G401 (cell line): ENCODE measurements at places on chromosomes 16 and 17.

DNA sequence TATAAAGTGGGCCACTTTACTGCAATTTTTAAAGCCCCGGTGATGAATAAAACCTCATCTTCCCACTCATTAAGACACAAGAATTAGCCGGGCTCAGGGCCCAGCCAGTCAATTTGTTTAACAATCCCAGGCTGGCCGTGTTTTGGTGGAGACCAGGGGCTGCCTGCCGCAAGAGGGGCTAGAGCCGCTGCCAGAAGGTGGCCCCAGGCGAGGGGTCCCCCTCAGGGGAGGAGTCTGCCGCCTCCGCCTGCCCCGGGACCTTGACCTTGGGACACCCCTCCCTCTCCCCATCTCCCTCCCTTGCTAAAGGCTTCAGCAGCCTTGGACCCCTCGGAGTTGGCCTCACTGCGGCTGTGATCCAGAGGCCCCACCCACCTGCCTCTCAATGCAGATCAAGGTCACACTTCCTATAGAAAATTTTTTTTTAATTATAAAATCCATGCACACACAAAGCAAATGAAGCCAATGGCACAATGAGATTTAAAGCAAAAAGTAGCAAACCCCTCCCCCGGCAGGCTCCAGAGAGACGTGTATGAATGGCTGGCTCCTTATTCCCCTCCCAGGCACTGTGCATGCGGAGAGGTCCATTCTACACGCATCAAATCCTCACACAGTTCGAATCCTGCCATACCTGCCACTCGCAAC is 23.0 kb upstream of the SLC38A10 start:
- no peak for DNase-seq

DNA sequence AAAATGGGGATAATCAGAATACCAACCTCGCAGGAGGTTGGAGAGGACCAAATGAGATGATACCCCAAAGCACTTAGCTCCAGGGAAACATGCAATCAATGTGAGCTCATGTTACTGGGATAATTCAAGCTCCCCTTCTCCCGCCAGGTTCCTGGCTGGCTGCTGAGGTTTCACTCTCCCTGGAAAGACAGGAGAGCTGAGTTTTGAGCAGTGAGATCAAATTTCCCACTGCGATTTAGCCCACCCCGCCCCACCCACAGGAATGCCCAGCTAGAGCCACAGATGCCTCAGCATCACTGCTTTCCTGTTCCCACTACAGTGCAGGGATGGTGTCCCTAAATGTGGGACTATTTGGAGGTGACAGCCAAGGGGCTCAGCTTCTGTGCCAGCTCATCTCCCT is 56.7 kb downstream of the ZNF423 start:
- no peak for DNase-seq

DNA sequence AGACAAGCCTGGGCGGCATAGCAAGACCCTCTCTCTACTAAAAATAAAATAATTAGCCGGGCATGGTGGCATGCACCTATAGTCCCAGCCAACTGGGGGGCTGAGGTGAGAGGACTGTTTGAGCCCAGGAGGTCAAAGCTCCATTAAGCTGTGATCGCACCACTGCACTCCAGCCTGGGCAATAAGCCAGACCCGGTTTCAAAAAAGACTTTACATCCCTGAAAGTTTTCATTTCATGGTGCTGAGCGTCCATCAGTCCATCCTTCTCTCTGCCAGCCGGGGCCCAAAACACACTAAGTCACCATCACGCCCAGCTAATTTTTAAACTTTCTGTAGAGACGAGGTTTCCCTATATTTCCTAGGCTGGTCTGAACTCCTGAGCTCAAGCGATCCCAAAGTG is 10.6 kb downstream of the RAB40B start:
- no peak for DNase-seq

- no peak for DNase-seq
These were observed 16.3 kb upstream of the MAP3K14 start for GRCh38 chr17:45332989-45333701.

DNA sequence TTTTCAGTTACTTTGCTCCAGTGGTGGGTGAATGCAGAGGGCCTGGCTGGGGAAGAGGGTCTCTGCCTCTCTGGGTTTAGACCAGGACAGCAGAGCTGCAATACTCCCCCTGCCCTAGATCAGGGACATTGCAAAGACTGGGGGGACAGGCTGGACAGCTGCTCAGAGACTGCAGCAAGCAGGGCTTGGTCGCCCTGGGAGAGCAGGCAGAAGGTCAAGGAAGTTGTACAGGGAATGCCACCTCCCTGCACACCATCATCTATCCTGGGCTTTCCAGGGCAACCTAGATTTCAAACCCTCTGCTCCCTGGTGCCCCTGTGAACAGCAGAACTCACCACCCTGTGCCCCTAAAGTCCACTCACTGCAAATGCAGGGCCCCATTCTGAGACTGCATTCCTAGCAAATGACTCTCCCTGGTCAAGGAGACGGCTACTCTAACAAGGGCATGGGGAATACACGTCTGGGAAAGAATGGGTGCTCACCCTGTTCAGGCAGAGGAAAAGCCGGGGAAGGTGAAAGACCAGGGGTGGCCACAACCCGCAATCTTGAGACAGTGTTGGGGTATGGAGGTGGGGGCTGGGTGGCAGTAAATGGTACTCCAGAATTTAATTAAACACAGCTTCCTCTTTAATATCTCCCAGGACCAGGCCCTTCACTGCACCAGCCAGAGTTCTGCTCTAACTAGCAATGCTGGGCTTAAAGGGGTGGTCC is 1.0 kb downstream of the KIFC3 start:
- DNase-seq: no peak

DNA sequence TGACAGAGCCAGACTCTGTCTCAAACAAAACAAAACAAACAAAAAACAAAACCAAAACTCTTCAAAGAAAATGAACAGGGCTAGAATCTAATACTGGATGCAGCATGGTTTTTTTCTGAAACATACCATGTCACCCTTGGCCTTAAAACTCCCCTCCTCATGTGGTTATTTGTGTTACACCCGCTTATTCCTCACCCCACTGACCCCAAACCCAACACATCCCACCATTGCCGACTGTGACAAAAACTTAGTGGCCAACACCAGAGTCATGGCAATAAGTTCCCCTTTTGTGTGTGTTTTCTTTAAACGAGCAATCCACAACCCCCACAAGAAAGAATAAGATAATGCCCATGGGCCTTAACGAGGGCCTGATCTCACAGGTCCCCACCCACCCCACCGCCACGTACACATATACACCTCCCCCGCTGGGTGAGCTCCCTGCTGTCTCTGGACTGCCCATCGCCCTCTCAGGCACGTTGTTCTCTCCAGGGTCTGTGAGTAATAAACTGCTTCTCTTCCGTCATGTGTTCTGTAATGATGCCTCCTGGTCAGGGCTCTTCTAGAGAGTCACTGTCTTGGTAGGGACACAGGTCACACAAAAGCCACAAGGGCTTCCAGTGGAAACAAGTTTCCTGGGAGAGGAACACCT is 16.8 kb upstream of the ENGASE start:
- DNase-seq: no peak

GRCh38 chr17:16325964-16326363 is 27.3 kb downstream of the CENPV start:
- DNase-seq: no peak

- DNase-seq: no peak
These were observed 59.0 kb downstream of the LMF1 start for GRCh38 chr16:911604-912321.

DNA sequence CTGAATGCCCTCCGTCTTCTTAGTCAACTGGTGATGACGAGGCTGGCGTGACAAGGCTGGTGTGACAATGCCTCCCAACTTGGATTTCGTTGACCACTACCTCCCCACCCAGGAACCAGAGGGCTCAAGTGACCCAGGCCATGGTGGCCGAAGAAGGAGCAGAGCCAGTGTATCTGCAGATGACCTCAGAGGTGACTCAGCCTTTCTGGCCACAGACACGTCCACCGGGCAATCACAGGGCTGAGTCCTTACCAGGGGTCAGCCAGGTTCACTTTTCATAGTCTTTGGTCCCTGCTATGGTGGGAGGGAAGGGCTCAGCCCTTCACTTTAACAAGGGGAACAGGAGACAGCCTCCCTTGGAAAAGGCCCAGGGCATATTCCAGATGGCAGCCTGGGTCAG is 116.3 kb downstream of the MAF start:
- DNase-seq: no peak

GRCh38 chr17:34099859-34100515 is 155.1 kb upstream of the CCL2 start:
- DNase-seq: no peak

DNA sequence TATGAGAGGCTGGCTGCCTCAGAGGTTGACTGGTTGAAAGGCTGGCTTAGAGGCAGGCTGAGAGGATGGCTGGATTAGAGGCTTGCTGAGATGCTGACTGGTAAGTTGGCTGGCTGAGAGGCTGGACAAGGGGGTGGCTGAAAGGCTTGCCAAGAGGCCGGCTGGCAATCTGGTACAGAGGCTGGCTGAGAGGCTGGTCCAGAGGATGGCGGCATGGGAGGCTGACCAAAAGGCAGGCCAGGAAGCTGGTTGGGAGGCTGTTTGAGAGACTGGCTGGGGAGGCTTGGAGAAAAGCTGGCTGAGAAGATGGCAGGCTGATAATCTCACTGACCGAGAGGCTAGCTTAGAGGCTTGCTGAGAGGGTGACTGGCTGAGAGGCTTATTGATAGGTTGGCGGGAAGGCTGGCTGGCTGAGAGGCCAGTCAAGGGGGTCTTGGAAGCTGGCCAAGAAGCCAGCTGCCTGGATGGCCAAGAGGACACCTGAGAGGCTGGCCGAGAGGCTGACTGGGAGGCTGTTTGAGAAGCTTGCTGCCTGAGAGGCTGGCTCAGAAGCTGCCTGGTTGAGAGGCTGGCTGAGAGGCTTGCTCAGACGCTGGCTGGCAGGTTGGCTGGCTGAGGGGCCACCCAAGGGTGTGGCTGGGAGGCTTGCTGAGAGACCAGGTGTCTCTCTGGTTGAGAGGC is 34.2 kb upstream of the ACSM2B start:
- DNase-seq: peak; percentile 57

DNA sequence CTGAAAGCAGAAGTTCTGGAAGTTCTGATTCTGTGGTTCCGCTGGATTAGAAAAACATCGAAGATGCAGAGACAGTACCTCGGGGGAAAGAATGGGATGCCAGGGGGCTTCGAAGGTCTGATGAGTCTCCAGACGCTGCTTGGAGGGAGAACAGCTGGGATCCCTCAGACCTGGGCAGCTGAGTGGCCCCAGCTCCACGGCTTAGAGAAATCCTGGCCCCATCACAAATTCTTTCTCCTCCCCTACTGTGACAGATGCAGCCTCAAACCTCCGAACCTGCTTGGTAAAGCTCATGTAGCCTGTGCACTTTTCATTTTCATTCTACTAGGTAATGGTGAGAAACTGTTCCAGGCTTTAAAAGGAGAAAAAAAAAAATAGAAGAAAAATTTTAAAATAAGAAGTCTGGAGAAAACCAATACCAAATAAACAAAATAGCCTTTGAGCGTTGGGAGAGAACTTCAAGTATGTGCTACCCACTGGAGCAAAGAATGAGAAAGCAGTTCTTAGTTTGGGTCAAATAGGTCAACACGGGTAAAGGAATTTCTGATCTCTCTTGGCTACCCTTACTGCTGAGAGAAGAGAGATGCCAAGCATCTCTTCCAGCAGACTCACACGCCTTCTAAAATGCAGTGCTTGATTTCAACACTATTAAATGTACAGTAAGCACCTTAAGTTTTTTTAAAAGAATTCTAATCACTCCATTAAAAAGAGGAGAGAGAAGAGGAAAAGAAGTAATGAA is 19.9 kb downstream of the MAF start:
- DNase-seq: no peak

DNA sequence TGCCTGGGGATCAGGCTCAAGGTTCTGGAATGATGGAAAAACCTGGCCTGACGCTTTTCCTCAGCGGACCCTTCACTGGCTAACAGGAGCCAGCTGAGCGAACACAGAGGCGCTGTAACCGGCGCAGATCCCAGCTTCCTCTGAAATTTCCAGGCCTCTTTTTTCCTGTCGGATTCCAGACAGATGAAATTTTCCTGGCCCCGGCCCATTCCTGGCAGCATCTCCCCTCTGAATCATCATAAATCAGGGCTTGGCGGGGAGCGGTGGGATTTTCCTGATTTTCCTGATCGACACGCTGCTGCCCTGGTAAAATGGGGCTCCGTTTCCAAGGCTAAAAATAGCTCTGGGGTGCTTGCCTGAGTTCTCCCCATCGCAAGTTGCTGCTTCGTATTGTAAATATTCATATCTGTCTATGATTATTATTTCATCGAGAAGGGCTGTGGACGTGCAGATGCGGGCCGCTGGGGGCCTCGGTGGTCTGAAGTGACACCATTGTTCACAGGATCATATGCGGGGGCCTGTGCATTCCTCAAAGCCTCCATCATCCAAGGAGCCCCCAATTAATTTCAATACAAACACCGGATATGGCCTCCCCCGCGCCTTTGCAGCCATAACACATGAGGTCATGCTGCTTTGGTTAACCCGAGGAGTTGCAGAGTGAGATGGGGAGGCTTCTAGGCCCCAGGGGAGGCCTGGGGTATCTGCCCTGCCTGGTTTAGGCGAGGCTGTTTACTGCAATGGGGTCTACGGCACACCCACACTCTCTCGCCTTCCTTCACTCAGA is 45.8 kb upstream of the ETV4 start:
- no peak for DNase-seq

DNA sequence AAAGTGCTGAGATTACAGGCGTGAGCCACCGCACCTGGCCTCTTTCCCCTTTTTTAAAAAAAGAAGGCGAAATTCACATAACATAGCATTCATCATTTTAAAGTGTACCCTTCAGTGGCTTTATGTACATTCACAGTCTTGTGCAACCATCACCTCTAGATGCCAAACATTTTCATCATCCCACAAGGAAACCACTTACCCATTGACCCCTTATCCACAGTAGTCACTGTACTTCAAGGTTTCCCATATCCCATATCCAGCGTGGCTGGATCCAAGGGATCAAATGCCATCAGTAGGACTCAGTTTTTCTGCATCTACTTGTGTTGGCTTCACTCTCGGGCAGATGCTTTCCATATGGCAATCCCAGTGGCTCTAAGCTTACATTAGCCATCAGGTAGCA is 50.3 kb downstream of the BMERB1 start:
- no peak for DNase-seq

DNA sequence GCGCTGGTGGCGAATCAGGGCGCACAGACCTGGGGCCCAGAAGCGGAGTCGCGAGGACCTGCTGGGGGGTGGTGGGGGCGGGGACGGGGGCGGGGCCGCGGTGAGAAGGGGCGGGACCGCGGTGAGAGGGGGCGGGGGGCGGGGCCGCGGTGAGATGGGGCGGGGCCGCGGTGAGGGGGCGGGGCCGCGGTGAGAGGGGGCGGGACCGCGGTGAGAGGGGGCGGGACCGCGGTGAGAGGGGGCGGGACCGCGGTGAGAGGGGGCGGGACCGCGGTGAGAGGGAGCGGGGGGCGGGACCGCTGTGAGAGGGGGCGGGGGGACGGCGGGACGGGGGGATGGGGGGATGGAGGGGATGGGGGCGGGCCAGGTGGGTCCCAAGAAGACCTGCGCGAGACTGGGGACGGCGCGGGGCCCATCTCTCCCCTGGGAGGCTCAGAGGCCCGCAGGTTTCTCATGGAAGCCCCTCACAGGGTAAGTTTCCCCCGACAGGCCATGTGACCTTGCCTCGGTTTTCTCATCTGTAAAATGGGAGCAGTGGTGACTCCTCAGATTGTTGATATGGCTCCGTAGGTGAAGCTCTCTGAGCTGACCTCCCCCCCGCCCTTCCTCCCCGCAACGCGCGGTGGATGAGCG is 28.6 kb upstream of the DBNDD1 start:
- DNase-seq: no peak

- DNase-seq: peak; percentile 69
These were observed 7.5 kb upstream of the NOS2 start for GRCh38 chr17:27807567-27808470.
